Eye (tissue), 1 donor: ENCODE measurements at places on chromosomes 3 and 15.

DNA sequence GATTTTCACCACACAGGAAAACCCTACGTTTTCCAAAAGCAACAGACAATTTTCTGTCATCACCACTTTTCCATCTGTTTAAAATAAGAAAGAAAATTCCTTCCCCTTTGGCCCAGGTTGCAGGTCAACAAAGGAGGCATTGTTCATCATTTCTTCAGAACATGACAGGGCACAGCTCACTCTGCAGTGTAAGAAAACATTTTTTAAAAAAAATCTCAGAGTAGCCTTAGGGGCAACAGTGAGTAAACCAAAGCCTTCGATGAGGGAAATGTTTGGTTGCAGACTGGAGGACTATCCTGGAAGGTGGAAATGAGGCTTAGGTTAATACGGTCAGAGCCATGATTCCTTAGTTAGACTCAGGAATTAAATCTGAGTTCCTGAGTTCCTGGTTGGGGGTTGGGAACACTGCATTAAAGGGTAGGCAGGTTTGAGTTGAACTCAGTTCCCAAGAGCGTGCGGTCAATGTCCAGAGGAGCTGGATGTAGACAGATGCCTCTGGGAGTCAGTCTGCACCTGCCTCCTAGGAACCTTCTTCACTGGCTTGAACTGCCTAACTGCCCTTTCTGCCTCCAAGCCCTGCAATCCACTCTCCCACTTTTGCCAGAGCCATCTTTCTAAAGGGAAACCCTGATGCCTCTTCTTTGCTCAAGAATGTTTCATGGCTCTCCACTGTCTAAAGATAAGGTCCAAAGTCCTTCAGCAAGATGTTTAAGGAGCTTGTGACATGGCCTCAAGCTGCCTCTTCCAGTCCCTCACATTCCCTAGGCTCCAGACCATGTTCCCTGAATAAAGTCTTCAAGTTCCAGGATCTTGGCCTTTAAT is 3.3 kb upstream of the HES1 start:
- peak; percentile 42 for DNase-seq

DNA sequence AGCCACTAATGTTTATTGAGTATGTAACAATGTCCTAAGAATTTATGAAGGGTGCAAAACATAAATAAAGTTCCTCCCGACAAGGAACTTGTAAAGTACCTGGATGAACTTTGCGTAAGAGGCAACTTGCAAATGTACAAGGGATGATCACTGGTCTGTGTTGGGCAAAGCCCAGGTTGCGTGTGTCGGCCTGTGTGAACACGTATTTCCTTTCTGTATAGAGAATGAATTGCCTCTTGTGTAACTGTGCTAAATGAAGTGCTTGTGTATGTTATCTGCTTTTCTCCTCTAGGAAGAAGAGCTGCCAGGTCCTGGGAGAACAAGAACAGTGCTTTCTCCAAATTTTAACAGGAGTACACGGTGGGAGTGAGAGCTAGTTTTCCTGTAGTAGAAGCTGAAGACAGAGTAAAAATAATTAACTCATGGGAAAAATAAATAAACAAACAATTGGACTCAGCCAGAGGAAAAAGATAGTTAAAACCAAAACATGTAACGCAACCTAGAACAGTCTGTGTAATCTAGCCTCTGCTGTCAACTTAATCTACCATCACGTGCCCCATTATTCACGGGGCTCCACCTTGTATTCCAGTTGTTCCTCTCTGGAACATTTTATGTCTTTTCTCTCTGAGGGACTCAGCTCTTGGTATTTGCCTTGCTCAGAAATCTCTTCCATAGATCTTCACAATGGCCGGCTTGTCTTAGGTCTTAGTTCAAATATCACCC is 83.7 kb upstream of the RASGRP1 start:
- DNase-seq = no peak

DNA sequence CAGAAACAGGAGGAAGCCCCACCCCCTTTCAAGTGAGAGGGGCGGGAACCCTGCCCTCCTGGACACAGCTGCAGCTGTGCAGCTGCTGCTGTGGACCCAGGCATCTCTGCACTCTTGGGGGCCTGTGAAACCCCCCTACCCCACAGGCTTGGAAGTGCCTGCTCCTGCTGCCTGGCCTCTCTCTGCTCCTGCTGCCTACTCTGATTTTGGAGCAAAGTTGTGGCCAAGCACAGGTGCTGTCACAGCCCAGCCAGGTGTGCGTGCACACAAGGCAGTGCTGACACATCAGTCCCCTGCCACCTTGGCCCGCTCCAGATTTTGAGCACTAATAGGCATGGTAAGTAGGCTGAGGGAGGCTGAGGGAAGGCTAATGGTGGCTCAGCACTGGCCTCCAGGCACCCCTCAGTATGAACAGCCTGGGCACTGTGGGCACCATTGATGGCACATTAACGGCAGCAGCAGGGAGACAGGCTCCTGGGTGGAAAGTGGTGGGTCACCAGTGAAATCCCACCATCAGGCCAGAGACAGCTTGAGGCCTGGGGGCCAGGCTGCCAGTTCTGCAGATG is 890.9 kb downstream of the GBE1 start:
- DNase-seq = no peak

- DNase-seq = no peak
Measured at GRCh38 chr15:67917636-67918035, 77.8 kb upstream of the RNU6-1 start.

DNA sequence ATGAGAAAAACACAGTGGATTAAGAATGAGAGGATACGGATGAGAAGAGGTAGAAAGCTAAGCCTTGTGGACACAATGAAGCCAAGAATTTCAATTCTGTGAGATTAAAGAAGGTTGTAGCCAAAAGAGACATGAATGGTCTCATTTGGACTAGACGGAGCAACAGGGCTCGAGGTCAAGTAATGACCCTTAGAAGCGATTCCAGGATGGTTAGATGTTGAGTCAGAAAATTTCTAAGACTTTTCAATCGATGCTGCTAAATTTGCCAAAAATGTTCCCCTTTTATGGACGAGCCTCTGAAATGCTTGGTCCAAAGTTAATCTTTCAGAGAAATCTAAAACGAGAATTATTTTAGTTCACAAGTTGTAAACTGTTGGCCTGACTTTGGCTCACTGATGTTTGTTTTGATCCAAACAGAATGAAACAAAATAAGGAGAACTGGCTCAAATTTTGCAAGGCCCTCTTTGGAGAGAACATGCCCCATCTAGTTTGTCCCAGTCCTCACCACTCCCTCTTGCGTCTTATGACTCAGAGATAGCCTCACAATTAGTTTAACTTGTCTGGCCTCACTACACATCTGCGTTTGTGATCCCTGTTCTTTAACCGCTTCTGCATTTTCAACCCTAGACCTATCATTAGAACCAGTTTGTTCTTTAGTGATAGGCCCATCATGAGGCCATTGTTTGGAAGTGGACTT is 235.5 kb downstream of the PDZRN3 start:
- DNase-seq = no peak

GRCh38 chr3:18483226-18483625 is 58.1 kb upstream of the SATB1 start:
- no peak for DNase-seq

GRCh38 chr3:81908561-81908960 is 147.1 kb upstream of the GBE1 start:
- DNase-seq = no peak

DNA sequence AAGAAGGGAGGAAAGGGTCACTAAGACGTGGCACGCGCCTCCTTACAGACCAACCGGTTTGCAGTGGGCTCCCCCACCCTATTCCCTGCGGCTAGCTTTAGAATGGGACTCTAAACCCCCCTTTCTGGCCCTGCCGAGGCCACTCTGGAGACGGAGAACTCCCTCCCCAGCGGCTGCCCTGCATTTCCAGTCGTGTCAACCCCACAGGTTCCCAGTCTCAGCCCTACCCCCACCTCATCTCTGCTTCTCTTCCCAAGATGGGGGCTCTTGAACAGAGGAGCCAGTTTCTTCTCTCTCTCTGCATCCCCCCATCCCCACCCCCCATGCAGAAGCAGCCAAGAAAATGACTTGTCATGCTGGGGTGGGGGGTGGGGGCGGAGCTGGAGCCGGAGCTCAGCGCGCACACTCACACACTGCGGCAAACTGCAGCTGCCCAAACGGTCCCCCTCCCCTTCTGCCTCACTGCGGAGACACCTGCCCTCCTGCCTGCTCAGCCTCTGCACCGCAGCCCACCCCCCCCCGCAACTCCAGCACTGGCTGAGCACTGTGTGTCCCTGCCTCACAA is 871 bp downstream of the MAP1A start:
- peak; percentile 80 for DNase-seq

DNA sequence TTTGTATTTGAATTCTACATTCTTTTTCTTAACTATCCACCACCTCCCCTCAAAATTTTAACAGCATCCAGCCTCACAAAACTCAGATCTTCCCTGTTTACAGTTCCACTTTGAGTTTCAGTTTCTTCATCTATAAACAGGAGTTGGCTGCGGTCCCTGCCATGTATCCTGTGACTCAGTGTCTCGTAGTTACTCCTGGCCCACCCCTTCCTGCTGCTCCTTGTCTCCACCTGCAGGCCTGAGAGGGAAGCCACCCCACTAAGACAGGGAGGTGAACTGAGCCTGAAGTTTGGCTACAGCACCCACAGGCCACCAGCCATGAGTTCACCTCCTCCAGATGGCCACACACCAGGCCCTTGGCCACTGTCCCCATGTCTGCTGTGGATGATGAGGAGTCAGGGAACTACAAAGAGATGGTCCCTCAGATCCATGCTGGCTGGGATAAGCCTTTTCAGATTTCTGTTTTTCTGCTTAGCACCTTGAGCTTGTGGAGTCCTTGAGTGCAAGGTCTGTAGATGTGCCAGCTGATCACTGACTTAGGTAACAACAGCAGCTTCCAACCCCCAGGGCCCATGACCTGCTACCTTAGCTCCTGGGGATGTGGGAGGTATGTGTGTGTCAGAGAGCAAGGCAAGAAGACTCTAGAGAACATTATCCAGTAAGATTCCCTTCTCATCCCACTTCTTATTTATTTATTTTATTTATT is 37.5 kb downstream of the CD86 start:
- DNase-seq = no peak

DNA sequence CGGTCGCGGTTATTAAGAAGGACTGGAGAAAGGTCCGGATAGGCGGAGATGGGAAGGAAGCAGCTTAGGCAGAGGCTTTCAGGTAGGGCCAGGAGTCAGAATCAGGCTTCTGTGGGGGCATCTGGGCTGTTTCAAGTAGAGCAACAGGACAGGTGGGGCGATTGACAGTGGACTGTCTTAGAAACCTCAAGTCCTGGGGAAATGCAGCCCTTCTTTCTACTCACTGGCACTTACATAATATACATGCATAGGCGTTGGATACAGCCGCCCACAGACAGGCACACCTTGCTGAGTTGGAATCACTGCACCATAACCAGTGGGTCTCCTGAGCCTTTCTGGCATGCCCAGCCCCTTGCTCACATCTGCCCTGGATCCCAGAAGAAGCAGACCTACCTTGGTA is 730 bp downstream of the MYD88 start:
- no peak for DNase-seq

- DNase-seq = no peak
Measured at GRCh38 chr3:125375950-125376679, 990 bp upstream of the ZNF148 start.

- DNase-seq = peak; percentile 64
Measured at GRCh38 chr15:25508369-25509002, 69.7 kb upstream of the UBE3A start.

GRCh38 chr3:138300647-138301046 is 29.0 kb downstream of the NME9 start:
- DNase-seq = no peak

DNA sequence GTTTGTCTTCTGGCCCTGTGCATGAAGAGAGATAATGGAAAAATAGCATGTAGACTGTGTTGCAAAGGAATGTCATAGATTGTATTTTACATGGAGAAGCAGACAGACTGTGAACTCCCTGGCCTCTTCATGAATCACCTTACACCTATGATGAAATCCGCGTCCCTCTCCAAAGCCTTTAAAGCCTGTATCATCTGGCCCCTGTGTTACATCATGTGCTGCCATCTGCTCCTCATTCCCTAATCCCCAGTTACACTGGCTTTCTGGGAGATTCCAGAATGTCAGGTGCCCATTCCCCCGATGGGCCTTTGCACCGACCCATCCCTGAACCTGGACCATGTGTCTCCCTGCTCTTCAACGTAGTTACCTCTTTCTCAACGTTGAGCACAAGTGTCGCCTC is 190.8 kb downstream of the ADAMTSL3 start:
- no peak for DNase-seq

GRCh38 chr15:25785641-25786025 is 77.5 kb downstream of the ATP10A start:
- no peak for DNase-seq

DNA sequence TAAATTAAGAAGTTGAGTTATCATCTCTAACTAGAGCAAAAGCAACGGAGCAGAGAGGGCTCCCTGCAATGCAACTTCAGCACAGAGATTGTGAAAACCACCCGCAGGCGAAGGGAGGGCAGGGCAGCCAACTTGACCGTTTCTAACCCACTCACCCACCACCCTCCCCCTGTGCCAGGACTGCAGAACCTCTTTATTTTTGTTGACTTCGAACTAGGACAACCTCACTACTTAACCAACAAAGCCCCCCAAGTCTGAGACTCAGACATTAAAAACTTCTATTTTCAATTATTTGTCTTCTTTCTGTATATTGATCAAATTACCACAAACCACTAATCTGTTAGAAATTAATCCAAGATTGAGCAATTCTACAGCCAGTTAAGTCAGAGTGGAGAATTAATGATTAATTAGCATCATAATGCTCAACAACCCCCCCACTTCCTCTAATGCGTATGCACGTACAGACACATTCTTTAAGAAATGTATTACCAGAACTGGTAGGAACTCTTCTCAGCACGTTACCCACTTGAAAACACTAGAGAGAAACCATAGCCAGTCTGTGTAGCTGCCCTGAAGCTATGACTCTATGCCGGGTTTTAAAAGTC is 2.0 kb downstream of the MGLL start:
- DNase-seq = peak; percentile 50

DNA sequence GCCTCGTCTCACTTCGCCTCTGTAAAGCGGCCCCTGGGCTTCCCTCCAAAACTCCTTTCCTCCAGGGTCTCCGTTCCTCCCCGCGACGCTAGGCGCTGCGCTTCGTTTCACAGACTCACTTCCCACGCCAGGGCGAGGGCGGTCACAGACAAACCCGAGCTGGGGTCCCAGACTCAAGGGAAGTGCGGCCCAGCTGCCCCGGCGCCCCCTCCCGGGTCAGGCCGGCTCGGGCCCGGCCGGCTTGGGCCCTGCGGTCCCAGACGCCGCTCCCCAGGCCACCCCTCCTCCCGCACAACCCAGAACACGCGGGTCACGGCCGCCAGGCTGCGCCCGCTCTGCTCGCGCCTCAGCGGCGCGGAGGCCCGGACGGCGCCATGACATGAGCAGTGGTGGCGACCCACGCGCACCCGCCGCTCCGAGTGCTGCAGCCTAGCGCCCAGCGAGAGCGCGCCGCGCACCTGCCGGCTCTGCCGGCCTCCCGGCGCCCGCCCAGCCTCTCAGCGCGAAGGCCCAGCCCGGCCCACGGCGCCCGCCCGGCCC is 547 bp downstream of the NUP210 start:
- peak; percentile 76 for DNase-seq
